CD8-positive, alpha-beta T cell (primary cell): ENCODE measurements at places on chromosomes 3 and 15.

- DNase-seq = no peak
These were observed 179.4 kb upstream of the ALCAM start for GRCh38 chr3:105187344-105187743.

- DNase-seq = no peak
These were observed 5.3 kb downstream of the RAF1 start for GRCh38 chr3:12658593-12659058.

DNA sequence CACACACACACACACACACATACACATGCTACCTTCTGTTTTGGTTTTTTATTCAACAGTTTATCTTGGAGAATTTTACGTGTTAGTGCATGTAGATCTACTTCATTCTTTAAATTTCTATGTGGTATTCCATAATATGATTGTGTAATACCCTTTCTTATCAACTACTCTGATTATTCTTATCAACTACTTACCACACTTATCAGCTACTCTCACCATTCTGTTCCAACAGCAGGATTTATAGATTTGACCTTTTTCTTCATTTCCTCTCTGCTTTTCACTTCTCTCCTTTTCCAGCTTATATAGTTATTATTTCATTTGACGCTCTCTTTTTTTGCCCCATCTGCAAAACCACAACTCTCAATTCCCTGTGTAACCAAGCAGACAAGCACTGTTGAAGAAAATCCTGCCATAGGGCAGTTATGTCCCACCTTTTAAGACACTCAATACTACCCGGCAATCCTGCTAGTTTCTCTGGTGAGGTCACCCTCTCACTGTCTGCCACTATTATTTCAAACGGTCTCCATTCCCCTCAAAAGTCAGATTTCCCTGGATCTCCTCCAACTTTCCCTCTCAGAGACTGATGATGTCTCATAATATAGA is 56.9 kb upstream of the SATB1 start:
- no peak for DNase-seq

- DNase-seq = no peak
These were observed 39.5 kb downstream of the TNIK start for GRCh38 chr3:171420667-171421066.

DNA sequence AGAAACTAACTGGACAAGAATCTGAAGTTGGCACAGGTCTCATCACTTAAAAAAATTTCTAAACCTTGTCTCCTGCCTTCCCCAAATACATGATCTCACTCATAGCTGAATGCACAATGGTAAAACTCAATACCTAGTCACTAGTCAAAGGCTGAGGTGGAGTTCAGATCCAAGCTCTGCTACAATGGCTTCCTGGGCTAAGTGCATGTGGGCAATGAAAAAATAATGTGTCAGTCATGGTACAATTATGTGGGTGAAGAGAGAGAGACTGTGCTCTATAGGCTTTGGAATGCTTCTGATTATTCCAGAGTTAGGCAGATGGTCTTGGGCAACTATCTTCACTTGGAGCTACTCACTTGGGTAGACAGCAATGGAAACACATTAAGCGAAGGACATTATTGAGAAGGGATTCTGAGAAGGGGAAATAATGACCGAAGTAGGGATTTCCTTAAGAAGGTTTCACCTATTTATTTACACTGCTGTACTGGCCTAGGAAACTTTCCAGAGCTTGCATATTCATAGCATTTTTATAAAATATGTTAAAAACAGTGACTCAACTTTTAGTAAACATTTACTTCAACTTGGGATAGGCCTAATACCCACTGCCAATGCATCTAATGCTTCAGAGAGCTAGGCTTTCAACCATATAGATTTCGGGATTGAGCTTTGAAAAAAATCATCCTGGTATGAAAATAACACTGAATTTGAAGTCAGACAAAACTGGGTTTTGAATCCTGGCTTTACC is 58.7 kb upstream of the PLXND1 start:
- DNase-seq = no peak

- no peak for DNase-seq
These were observed 8.1 kb upstream of the PCOLCE2 start for GRCh38 chr3:142896996-142897395.

- DNase-seq = no peak
These were observed 2.8 kb upstream of the SEMA3G start for GRCh38 chr3:52447512-52448355.
